ENCODE measurements at places on chromosomes 6 and 20.
A peak's percentile ranks its signal among the peaks of the same experiment; 100 is the strongest.

GRCh38 chr20:52619101-52619500 lies 353.1 kb upstream of the TSHZ2 start:
- peak; percentile 2 for DNase-seq

DNA sequence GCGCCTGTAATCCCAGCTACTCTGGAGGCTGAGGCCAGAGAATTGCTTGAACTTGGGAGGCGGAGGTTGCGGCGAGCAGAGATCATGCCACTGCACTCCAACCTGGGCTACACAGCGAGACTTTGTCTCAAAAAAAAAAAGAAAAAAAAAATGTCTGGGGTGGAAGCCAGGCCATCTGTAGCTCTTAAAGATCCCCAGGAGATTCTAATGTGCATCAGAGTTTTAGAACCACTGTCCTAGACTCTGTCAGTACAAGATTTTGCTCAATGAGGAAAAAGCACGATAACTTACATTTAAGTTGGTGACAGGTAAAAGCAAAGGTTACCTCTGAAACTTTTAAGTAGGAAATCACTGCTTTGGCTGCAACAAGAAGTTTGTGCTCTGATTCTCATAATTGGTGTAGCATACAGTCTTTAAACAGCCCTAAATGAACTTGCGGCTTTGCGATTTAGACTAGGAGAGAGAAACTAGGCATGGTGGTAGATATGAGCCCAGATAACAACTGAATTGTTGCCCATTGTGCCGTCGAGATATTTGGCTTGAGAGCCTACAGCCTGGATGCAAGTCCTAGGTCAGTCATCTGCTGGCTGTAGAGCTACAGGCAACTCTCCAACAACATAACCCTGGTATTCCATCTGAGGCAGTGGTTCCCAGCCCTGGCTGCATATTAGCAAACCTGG lies 67.2 kb downstream of the BACH2 start:
- DNase-seq = no peak

- DNase-seq = no peak
These were observed 56.9 kb downstream of the FAM217A start for GRCh38 chr6:4021854-4022695.

GRCh38 chr6:129946439-129947140 lies 71.8 kb upstream of the L3MBTL3 start:
- DNase-seq = no peak

- DNase-seq = no peak
These were observed 3.4 kb downstream of the COL9A1 start for GRCh38 chr6:70299456-70299855.

DNA sequence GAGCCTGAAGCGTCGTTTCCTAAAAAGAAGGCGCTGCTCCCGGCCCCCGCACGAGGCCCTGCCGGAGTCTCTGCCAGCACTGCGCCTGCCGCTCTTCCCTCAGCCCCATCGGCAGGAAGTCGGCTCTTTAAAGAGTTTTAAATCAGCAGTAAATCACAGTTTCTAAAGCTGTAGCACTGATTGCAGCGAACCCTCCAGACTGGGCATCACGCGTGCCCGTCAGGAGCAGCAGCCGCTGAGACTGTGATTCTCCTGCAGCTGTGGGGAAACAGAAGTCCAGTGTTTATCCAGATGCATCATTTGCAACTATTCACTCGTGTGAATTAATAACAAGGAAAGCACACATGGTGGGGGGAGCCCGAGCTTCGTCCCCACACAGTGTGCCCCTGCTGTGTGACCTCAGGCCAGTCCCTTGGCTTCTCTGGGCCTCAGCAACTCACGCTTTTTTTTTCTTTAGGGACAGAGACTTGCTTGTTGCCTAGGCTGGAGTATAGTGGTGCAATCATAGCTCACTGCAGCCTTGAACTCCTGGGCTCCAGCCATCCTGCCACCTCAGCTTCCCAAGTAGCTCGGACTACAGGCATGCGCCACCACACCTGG lies 28.3 kb downstream of the DLL1 start:
- DNase-seq = no peak

DNA sequence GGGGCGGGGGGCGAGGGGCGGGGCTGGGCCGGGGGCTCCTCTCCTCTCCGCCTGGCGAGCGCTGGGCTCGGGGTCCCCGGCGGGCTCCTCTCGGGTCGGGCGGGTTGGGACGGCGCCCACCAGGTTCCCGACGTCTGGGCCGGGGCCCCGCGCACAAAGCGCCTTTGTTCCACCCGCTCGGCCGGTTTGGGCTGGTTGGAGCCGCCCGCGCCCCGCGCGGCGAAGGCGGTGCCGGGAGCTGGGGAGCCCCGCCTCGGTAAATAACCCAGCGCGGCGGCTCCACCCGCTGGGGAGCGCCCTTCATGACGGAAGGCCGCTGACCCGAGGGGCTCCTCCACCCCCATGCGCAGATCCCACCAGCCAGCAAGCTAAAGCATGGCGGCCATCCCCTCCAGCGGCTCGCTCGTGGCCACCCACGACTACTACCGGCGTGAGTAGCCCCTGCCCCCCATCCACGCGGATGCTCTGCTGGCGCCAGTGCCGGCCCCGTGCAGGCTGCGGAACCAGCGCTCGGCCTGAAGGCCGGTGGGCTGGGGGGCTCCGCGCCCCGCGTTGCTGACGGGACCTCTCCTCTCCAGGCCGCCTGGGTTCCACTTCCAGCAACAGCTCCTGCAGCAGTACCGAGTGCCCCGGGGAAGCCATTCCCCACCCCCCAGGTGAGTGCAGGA lies 503 bp downstream of the PPDPF start:
- peak; percentile 91 for DNase-seq

DNA sequence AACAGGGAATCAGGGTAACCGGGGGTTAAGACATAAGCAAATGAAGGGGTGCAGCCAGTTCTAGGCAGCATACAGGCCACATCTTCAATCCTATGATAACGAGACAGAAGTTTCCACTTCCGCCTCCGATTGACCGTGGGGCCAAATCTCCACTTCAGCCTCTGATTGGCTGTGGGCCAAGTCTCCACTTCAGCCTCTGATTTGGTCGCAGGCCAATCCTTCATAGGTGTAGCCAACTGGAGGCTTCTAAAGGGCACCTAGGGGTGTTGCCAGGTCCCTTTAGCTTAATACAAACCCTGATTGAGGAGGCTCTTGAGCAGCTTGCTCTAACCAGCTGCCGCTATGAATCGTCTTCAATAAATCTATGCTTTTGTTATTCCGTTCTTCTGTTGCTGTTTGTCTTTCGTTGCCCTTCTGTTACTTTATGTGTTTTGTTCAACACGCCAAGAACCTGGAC lies 2.1 kb upstream of the ERGIC3 start:
- no peak for DNase-seq

DNA sequence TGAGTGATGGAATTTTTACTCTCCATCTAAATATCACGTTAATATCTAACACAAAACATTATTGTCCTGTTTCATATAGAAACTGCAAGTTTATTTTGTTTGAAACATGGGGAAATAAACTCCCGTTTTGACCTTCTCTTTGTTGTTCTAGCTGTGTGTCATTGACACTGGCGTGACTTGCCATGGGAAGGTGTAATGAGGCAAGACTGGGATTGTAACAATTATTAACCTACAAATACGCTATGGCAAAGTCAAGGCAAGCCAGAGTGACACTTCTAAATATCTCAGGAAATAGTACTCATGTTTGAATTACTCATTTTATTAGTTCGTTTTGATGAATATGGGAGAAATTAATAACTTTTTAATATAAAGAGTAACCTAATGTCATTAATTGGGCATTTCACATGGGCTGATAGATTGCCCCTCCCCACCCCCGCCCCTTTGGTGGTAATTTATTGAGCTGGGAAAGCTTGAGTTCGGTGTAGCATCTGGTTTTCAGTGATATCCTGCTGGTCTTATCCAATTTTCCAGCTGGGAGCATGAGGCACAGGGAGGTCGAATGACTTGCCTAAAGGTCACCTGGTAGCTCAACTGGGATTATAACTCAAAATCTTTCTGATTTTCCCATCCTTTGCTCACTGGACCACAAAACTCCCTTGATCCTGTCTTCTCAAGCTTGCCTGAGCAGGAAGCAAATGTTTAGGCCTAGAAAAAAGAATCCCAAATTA lies 380.6 kb upstream of the JAG1 start:
- no peak for DNase-seq

DNA sequence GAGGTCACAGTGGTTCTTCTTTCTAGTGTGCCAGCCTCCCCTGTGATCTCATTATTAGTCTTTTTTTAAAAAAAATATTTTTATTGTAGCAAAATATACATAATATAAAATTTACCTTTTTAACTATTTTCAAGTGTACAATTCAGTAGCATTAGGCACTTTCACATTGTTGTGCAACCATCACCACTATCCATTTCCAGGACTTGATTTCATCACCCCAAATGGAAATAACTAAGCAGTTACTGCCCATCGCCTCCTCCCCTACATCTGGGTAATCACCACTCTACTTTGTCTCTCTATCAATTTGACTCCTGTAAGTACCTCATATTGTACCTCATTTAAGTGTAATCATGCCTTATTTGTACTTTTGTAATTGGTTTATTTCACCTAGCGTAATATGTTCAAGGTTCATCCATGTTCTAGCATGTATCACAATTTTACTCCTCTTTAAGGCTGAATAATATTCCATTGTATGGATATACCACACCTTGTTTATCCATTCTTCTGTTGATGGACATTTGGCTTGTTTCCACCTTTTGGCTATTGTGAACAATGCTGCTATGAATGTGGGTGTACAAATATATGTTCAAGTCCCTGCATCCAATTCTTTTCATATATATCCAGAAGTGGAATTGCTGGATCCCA lies 68.6 kb upstream of the FYN start:
- DNase-seq = no peak

- no peak for DNase-seq
These were observed 88.2 kb upstream of the PHACTR1 start for GRCh38 chr6:12628327-12628726.

- peak; percentile 52 for DNase-seq
These were observed 758.9 kb upstream of the MMS22L start for GRCh38 chr6:98041921-98042320.

- no peak for DNase-seq
These were observed 604 bp downstream of the SH3BGRL2 start for GRCh38 chr6:79631693-79632172.

GRCh38 chr20:33169176-33169794 lies 1.3 kb downstream of the BPIFA2 start:
- no peak for DNase-seq

GRCh38 chr20:37095108-37095598 lies 644 bp downstream of the RBL1 start:
- DNase-seq = peak; percentile 56

- peak; percentile 63 for DNase-seq
These were observed at the start of gene ACSS1 for GRCh38 chr20:25058051-25058846. Gene ACSS1 (minus strand): TSS chr20:25058139. CDS start chr20:25058102, 37 bp downstream.

GRCh38 chr6:116371918-116372209 lies 1.1 kb downstream of the DSE start:
- no peak for DNase-seq

DNA sequence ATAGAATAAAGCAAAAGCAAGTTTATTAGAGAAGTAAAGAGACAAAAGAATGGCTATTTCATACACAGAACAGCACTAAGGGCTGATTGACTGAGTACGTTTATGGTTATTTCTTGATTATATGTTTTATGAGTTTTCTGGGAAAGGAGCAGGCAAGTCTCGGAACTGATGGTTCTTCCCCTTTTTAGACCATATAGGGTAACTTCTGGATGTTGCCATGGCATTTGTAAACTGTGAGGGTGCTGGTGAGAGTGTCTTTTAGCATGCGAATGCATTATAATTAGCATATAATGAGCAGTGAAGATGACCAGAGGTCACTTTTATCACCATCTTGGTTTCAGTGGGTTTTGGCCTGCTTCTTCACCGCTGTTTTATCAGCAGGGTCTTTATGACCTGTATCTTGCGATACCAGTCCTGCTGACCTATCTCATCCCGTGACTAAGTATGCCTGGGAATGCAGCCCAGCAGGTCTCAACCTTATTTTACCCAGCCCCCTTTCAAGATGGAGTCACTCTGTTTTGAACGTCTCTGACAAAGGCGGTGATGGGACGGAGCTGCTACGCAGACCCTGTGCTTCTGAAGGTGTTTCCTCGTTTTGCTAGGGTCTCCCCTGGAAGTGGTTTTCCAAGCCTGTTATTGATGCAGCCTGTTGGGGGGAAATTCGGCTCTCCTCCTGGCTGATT lies 45.4 kb upstream of the BMP6 start:
- no peak for DNase-seq

DNA sequence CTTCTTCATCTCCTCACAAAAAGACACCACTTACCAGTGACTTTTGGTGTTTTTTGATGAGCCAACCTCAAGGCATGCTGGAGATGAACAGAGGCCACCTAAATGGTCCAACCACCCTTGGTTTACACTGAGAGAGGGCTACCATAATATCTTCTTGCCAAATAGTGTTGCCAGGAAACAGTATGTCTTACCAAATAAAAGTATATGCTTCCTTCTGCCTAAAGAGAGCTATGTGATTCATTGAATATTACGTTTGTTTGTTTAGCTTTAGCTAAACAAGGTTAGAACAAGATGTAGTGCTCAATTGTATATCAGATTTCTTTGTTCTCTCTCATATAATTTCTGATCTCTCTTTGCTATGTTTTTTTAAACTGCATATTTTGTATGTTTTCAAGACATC lies 40.6 kb upstream of the BMP6 start:
- DNase-seq = no peak

GRCh38 chr6:56582236-56582635 lies 60.5 kb downstream of the DST start:
- no peak for DNase-seq

GRCh38 chr6:167116109-167116837 lies 6.6 kb upstream of the CCR6 start:
- DNase-seq = peak; percentile 32

DNA sequence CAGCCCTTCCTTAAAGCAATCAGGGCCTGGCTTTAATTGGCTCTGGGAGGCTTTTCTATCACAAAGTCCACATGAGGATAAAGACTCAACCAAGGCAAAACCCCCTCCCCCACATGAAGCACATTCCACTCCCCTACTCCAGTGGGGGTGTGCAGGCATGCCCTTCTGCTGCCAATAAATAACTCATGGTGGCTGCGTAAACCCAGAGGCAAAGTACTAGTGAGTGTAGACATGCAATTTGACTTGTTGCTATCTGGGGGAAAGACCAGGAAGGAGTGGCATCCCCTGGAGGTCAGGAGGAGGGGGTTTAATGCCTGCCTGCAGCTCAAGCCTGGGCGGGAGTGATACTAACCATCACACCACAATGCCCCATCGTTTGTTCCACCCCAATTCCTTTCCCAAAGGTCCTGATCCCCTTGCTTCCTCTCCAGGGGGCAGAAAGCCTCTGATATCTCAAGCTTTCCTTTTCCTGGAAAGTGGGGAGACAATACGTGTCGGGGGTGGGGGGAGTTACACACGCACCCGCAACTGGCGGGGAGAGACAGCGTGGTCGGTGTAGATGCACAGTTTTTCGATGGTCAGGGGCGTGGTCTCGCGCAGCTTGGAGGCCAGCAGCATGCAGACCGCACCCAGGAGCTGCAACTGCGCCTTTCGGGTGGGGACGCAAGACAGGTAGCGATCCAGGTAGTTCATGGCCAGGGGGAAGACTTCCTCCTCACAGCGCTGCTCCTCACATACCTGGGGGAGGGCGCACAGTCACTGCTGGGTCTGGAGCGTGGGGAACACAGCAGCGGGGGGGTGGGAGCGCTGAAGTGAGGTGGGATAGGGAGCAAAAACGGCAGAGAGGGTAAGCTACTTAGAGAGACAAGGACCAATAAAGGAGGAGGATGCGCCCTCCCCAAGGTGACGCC lies 1.5 kb downstream of the CCND3 start:
- DNase-seq = no peak

GRCh38 chr6:151761851-151762250 lies 45.6 kb upstream of the ESR1 start:
- no peak for DNase-seq
